ENCODE measurements at places on chromosomes 4 and X.
A peak's percentile ranks its signal among the peaks of the same experiment; 100 is the strongest.

DNA sequence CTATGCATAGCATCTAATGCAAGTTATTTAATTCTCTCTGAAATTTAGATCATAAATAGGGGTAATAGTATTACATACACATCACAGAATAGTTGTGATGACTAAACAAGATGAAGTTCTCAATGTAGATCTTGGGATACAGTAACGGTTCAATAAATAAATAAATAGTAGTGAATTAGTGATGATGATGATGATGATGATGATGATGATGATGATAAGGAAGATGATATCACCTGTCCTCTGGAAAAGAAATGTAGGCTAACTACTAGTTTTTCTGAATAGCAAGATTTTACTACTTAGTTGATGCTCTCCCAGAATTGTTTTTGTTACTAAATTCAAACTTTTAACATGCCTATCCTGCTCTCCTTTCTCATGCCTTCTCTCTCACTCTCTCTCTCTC lies 30.3 kb downstream of the SH3BGRL start:
- no peak for DNase-seq

- no peak for DNase-seq
These were observed 646.6 kb upstream of the PITX2 start for GRCh38 chr4:111269439-111269838.

GRCh38 chr4:76272073-76272472 lies 20.6 kb downstream of the FAM47E start:
- DNase-seq: no peak

- DNase-seq: peak; percentile 66
These were observed 2.7 kb downstream of the FOXO4 start for GRCh38 chrX:71098302-71098701.

- DNase-seq: no peak
These were observed 192.0 kb downstream of the CXXC4 start for GRCh38 chr4:104302731-104303130.

DNA sequence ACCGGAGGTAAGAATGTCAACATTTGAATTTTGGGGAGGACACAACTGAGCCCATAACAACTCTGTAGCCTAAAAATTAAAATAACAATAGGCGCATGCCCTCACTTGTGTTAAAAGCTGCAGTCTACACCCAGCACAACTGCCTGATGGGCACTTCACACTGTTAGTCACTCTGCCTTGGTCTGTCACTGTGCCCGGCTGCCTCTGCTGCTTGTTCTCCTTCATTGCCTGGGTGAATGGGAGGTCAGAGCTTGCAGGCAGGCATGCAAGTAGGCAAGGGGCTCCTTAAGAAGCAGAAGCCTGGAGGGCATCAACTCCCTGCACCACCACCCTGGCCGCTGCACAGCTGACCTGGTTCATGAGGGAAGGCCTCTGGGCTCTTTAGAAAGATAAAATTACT lies 374.8 kb downstream of the MID1IP1 start:
- no peak for DNase-seq

GRCh38 chr4:150135134-150135772 lies 57.0 kb downstream of the DCLK2 start:
- DNase-seq: no peak

DNA sequence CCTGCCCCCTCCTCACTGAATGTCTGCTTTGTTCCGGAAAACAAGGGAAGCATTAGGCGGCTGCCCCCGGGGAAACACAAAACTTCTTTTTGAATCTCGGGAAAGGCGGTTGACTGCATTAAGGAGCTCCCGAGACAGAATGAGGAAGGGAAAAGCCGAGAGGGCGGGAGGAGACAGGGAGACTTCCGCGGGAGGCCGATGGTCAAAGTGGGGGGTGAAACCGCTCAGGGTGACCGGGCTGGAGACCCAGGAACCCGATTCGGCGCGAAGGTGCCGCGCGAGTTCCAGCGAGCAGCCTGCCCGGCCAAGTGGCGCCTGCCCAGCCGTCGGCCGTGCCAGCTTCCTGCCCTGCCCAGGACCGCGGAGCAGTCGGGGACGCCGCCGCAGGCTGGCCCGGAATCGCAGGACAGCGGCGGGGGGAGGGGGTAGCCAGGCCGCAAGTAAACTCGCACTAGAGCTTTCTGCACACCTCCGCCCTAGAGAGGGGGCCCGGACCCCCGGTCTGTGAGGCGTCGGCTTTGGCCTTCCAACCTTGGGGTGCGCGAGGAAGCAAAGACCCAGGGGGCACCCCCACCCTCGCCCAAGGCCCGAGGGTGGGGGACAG lies 55.1 kb upstream of the BCOR start:
- DNase-seq: no peak
